ENCODE measurements at places on chromosomes 7 and 10. TPM values are rescaled to one million over a fixed set of nuclear protein-coding genes. Genes with fewer than 3 reads are reported as not detected.

- H3K4me1 ChIP-seq = no peaks in the 10 kb centered on the region
- no peak overlapping the region for H3K27ac ChIP-seq
- no peak for DNase-seq
- H3K27me3 ChIP-seq = no peaks in the 10 kb centered on the region
- H3K36me3 ChIP-seq = no peaks in the 10 kb centered on the region
These were observed 338.8 kb downstream of the AUTS2 start for GRCh38 chr7:69937097-69937496.

- H3K4me3 ChIP-seq = no peak overlapping the region
- no peaks in the 10 kb centered on the region for H3K27me3 ChIP-seq
- no peaks in the 10 kb centered on the region for H3K4me1 ChIP-seq
- no peak for DNase-seq
These were observed 554.4 kb downstream of the PTPRN2 start for GRCh38 chr7:158033196-158033595.

DNA sequence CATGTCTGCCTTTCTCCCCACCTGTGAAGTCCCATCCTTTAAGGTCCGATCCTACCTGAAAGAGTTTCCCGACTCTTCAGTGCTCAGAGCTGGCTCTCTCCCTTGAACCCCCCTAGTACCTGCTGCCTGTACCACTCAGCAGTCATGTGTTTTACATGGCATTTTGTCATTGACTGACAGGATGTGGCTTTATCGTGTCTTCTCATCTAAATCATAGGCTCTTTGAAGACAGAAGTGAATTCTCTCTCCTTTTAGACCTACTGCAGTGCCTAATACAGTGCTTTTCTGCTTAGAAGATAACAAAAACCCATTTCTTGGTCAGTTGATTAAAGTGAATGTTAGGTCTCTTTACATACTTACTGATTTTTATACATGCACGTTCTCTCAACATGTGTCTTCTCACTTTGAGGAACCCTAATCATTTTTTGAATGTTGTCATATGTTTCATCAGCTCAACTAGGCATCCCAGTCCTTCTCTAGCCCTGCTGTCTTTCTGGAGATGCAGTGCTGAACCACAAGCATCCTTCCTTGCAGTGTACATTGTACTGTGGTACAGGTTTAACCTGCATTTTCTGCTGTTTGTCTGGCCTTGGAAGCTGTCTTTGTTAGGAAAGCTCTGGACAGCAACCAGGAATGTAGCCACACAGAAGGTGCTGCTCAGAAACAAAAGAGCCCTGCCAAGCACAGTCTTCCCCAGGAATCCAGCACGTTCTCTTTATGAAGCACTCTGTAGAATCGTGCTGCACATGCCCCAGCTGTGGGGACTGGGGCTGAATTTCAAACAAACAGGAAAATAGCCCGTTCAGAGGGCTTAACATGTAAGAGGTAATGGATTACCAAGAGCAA is 28.1 kb upstream of the LRRC4 start:
- no peaks in the 10 kb centered on the region for H3K27me3 ChIP-seq
- no peak overlapping the region for H3K27ac ChIP-seq
- H3K4me1 ChIP-seq = peaks cover 7% of the 10 kb centered on the region
- peaks cover 31% of the 10 kb centered on the region for H3K36me3 ChIP-seq
- no peak for DNase-seq
- H3K4me3 ChIP-seq = no peak overlapping the region

DNA sequence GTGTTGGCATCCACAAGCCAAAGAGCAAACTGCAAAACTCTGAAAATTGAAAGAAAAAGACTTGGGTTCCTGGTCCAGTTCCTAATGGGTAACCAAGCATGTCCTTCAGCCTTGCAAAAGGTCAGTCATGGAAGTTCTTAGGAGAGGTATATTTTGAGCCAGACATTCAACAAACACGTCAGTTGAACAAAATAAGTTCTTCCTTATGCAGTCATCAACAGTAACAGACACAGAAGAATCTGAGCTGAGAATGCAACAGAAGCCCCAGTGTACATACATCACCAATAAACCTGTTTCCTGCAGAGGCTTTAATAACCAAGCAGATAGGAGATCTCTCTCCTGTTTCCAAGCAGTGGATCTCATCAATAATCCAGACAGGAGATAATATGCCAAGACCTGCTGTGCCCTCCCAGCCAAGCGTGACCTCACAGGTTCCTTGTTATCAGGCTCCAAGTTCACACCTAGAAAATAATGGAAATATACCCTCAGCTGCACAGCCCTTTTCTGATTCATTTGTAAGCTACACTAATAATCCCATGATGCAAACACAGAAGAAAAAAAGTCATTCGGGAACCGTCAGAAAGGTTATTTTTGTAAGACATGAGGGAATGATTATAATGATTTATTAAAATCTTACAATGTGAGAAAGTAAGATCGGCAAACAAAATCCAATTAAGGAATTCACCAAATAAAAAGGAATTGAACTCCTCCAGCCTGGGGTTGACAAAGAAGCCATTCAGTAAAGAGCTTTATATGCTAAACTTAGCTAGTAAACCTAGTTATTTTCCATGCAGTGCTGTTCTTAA is 90.7 kb downstream of the DGKI start:
- H3K27me3 ChIP-seq = no peaks in the 10 kb centered on the region
- H3K4me3 ChIP-seq = no peak overlapping the region
- no peak overlapping the region for H3K27ac ChIP-seq
- DNase-seq = no peak
- no peaks in the 10 kb centered on the region for H3K36me3 ChIP-seq

GRCh38 chr10:84184517-84184916 is 9.8 kb upstream of the CDHR1 start:
- H3K27ac ChIP-seq = no peak overlapping the region
- no peaks in the 10 kb centered on the region for H3K27me3 ChIP-seq
- no peak overlapping the region for H3K4me3 ChIP-seq

DNA sequence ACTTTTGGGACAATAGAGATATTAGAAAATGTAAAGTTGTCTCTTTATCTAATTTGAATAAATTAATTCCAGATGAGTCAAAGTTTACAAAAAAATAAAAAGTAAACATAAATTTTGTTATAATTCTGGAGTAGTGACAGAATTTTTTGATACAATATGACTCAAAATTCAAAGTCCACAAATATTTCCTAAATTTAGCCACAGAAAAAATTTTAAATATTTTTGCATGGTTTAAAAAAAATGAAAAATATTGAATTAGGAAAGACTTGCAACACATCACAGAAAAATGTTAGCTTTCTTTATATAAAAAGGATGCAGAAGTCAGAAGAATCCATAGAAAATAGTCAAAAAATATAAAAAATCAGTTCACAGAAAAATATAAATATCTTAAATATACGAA is 117.7 kb downstream of the ARHGAP21 start:
- no peaks in the 10 kb centered on the region for H3K27me3 ChIP-seq
- peaks cover 36% of the 10 kb centered on the region for H3K36me3 ChIP-seq
- no peak overlapping the region for H3K4me3 ChIP-seq
- H3K4me1 ChIP-seq = peaks cover 9% of the 10 kb centered on the region
- no peak for DNase-seq
- H3K27ac ChIP-seq = no peak overlapping the region

DNA sequence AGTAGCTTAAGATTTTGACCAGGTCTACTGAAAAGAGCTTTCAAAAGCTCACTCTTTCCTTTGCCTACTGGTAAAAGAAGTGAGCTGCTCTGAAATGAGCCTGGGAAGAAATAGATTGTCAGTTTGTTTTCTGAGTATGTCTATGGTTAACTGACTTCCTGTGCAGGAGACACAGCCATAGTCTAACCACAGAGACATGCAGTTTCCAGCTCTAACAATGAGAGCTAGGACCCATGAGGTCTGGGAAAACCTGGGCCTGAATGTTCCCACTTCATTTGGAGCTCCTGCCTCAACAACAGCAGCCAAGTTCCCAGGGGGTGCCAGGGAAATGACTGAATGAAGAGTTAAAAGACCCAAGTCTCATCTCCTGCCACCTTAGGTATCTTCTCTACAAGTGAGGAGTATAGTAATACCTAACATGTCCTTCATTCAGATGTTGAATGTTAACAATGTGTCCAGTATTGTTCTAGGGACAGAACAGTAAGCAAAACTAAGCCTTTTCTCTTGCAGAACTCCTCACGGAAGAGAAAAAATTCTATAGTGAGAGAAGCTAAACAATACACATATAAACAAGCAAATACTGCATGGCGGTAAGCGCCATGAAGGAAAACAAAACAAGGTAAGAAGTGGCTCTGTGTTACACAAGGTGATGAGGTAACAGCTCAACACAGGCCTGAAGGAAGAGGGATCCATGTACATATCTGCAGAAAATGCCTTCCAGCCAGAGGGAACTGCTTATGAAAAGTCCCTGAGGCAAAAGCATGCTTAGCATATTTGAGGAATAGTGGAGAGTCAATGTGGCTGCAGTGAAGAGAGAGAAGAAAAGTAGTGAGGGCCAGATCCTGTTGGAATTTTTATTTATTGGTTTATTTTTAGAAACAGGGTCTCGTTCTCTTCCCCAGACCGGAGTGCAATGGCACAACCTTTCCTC is 26.4 kb upstream of the ANKRD1 start:
- no peaks in the 10 kb centered on the region for H3K36me3 ChIP-seq
- H3K27ac ChIP-seq = no peak overlapping the region
- peaks cover 3% of the 10 kb centered on the region for H3K4me1 ChIP-seq
- no peaks in the 10 kb centered on the region for H3K27me3 ChIP-seq
- DNase-seq = no peak

KEL gene
- not detected for total RNA-seq

CCNJ gene
- total RNA-seq = 10.8 TPM

HYAL4 gene
- not detected for total RNA-seq
